ENCODE measurements at places on chromosomes 2 and 18.

DNA sequence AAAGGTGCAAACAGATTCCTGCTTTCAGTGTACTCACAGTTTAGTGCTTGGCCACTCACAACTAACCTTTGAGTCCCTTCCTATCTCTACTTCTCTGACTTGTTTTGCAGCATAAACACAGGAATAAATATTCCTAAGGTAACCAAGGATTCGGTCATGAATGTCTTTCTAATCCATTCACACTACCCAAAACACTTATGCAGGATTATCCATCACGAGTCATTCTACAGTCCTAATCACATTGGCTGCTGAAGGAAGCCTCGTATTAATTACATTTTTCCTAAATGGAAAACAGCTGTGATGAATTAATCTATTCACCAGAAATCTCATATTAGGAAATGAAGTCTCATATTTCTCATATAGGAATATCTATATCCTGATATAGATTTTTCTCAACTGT is 16.3 kb downstream of the RDH14 start:
- DNase-seq = no peak

DNA sequence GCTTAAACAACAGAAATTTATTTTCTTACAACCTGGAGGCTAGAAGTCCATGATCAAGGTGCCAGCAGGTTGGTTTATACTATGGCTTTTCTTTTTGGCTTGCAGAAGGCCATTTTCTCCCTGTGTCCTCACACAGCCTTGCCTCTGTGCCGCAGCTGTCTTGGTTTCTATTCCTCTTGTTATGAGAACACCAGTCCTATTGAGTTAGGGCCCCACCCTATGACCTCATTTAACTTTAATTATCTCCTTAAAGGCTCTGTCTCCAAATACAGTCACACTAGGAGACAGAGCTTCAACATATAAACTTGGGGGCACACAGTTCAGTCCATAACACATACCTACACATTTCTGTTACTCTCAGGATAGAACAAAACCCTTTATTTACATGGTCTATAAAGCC is 17.3 kb upstream of the RHOB start:
- DNase-seq = no peak

GRCh38 chr18:63213331-63213900 is 106.2 kb downstream of the BCL2 start:
- DNase-seq = no peak

GRCh38 chr18:28357766-28358401 is 181.0 kb upstream of the CDH2 start:
- DNase-seq = no peak

All from T-helper 22 cell (primary cell).